ENCODE measurements at places on chromosomes 11 and 22.

DNA sequence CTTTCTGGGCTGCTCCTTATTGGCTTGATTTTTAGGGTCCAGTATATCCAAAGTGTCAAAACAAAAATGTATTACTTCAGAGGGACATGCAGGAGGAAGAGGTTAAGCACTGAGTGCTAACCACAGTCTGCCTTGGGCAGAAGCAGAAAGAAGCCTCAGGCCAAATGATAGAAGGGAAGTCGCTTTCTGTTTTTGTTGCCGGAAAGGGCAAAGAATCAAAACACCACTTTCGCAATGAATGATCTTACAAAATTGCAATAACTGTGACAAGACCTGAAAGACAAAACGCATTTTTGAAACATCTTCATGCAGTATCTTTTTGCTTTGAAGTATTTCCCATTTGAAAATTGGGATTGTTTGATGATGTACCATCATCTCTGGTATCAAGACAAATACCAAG is 70.1 kb upstream of the PICALM start:
- DNase-seq, result no peak

DNA sequence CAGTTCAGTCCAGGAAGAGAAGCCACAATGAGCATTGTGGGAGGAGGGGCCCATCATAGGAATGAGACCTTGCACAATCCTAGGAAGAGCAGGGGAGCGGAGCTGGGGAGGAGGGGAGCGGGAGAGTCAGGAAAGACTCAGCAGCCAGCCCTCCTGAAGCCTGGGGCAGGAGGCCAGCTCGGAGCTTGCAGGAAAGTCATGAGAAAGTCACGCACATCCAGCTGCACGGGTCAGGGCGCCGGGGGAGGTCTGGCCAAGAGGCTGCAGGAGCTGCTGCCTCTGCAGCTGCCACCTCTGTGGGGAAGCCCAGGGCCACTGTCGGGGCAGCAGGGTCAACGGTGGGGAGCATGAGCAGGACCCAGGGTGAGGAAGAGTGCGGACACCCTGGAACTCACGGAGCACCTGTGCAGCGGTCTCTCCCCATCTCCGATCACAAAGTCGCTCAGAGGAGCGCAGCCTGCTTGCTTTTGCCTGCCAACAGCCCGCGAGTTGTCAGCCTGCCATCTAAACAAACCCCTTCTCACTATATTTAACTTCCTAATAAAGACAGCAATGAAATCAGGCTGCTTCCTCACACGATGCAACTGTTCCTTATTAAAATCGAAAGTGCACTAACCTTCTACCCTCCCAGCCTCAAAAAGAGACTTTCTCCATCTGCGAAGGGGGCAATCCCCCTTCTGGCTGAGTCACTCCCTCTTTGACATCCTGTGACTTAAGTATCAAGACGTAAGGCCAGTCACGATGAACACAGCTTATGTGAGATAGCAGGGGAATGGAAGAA is 52.9 kb upstream of the RTL6 start:
- DNase-seq, result no peak

DNA sequence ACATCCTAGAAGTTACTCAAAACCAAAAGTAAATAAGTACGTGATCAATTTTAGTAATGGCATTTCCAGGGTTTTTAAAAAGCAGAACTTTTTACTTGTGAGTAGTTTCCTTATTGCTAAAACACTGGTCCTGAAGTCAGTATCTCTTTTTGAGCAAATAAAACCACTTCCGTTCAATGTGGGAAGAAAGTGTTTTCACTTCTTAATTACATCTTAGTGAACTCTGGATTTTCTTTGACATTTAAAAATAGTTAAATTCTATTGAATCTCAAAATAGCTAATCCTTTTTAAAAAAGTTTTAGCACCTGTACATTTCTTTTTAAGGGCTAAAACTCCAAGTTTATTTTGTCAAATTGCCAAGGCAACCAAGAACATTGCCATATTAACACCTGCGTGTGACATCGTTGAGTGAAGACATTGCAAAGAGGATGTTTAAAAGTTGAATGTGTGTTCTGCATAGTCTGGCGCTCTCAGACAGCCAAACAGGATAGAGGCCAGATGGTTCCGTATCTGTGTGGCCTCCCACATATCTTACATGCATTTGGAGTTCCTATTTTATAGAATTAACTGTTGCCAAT is 17.2 kb upstream of the OR5B21 start:
- no peak for DNase-seq

DNA sequence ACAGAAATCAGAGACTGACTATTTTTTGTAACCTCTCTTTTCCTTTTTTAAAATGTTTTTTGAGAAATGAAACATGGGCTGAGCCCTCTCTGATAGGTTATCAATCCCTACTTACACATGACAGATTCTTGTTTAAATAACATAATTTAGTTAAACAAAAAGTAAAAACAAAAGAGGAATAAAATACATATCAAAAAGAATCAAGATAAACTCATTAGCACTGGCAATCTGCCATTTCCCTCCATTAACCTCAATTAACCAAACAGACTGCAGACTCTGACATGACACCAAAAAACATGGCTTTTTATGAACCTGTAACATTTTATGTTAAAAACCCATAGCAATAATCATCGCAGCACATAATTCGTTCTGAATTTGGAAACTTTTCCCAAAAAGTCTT is 284.4 kb upstream of the MTNR1B start:
- DNase-seq, result peak; percentile 57

DNA sequence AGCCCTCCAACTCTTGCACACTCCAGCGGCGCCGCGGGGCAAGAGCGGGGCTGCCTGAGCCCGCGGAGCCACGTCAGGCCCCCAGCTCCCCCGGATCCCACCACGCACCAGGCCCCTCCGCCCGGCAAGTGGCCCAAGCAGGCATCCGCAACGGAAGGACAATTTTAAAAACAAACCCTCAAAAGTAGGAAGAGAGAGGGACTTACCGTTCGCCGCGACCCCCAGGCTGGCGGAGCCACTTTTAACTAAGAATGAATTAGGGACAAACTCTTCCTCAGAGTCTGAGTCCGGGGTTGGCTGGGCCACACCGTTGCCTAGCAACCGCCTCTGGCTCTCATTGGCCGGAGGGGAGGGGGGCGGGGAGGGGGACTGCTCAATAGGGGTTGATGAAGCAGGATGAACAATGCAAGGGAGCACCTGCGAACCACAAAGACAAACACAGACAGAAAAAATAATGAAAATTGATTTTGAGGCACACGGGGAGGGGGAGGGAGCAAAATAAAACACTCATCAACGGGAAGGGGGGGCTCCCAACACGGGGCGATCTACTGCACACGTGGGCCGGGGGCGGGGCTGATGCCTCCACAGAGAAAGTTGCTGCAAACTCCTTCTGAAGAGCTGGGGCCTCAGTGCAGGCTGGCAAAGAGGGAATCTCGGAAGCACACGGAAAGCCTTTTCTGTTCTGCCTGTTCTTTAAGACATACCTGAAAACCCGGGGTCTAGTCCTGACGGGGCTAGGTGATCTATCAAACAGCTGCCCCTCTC is 387.5 kb upstream of the NARS2 start:
- DNase-seq, result peak; percentile 71

- DNase-seq, result no peak
These were observed 14.4 kb downstream of the ATXN10 start for GRCh38 chr22:45686004-45686403.

- peak; percentile 71 for DNase-seq
These were observed 17.9 kb upstream of the TPH1 start for GRCh38 chr11:18063862-18064434.

DNA sequence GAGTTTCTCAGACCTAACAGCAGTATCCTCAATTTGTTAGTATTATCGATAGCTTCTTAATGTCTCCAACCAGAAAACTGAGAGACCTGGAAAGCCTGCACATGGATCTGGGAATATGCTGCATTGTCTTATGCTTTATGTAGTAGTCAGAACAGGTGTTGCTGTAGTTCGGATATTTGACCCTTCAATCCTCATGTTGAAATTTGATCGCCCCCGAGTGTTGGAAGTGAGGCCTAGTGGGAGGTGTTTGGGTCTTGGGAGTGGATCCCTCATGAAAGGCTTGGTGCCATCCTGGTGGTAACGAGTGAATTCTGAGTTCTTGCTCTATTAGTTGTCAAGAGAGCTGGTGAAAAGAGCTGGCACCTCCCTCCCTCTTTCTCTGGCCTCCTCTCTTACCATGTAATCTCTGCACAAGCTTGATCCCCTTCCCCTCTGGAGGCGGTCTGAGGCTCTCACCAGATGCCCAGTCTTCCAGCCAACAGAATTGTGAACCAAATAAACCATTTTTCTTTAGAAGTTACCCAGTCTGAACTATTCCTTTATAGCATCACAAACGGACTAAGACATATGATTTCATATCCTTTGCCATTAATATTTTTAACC is 227.1 kb downstream of the DDX10 start:
- no peak for DNase-seq

- no peak for DNase-seq
These were observed 105.2 kb downstream of the KCNQ1 start for GRCh38 chr11:2549876-2550605.

DNA sequence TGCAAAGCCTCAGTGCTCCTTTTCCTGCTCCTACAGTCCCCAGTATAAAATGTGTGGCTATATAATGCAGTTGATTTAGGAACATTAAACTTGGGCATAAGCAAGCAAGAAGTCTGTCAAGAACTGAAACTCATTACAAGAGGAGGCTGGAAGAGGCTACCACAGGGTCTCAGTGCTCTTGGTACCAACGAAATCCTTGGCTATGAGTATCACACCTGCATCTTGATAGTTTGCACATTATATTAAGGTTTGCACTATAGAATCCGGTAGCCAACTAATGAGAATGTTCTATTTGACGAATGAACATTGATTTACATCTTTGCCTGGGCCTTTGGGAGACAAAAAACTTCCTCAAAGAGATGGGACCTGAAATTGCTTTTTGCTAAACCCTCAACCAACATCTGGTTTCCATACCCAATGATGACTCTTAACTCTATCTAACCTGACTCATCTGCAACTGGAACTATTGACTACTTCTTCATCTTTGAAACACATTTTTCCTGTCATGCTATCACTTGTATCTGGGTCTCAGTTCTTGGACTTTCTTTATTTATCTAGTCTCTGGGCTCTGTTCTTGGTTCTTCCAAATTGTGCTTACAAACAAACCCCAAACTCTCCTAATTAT is 207.2 kb upstream of the CTSC start:
- DNase-seq, result no peak

DNA sequence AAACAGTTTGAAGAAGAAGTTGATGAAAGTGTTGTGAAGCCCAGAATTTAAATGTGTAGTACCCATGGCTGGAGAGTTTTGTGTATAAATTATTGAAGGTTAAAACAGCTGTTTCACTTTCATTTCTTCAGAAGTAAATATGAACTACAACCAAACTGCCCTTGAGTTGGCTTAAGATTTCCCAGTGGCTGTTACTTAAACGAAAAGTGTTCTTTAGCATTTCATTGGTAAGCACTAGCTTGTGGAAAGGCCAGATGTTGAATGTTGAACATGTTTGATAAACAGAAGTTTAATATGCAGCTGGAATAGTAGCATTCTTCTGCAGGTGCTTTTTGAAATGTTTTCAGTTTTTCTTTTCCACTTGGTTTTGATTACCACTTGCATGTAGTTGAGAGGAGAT is 83.2 kb upstream of the TNRC6B start:
- DNase-seq, result no peak

DNA sequence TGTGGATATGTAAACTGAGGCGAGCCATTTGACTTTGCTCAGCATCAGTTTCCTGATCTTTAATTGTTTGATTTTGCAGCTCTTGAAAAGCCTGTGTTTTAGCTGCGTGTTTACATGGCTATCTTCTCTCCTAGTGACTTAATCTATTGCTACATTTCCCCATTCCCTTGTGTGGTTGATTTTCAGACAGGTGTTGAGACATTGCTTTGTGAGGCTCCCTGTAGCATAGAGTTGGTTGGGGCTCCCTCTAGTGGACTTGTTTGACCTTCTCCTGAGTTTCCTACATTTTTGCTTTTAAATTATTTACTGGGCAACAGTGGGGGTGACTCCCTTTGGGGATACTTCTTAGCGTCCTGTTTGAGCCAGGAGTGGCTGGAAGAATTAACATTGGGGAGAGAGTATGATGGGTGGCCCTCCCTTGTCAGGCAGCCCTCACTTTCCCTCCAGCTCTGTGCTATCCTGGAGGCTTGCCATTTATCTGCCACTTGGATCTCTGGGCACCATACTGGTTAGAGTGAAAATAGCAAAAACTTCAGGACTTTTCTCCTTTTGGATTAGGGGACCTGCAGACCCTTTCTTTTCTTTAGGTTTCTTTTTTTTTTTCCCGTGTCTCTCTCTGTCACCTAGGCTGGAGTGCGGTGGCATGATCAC is 9.2 kb upstream of the CBL start:
- DNase-seq, result peak; percentile 69

DNA sequence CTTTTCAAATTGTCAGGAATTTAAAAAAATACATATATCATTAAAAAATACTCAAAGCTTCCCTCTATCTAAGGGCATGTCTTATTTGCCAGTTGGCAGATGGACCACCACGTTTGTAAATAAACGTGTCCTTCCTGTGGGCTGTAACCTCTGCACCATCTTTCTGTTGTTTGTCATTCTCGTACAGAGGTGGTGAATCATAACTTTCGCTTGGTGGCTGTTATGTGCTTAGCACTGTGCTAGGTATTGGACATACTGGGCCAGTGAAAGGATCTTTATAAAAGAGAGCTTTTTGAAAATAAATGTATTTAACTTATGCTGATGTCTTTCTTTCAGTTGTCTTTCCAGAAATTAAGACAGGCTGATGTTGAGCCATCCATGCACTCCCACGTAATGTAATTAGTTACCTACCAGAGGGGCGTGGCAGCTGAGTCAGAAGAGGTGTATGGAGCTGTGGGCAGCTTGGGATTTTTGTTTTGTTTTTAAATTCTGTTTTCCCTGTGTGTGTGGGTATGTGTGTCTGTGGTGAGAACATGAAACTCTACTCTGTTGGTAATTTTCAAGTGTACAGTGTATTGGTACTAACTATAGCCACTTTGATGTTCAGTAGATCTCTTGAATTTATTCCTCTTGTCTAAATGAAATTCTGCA is 62.7 kb downstream of the TECTA start:
- no peak for DNase-seq

- no peak for DNase-seq
These were observed 70.3 kb upstream of the WNT7B start for GRCh38 chr22:46047226-46047625.

GRCh38 chr22:47692811-47693210 is 930.4 kb downstream of the TBC1D22A start:
- no peak for DNase-seq

DNA sequence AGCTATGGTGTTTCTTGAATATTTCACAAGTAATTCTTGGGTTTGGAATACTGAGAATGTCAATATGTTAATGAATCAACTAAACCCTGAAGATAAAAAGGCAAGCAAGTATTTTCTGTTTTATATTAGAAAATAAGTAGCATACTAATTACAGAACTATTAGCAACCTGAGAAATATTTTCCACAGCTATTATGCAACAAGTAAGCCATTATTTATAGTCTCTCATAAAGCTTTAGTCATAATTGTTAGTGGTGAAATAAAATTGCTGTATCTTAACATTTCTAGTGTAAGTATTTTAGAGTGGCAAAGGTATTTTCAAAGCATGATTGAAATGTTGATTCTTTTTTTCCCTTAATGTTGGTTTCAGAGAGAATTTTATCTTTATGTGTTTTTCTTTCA is 53.3 kb downstream of the FAR1 start:
- no peak for DNase-seq

Measured in NCI-H748 treated with DMSO at 0.1 percent for 48 hours (cell line).